ACHN (cell line): ENCODE measurements at places on chromosomes 6 and 20.
A peak's percentile ranks its signal among the peaks of the same experiment; 100 is the strongest.

DNA sequence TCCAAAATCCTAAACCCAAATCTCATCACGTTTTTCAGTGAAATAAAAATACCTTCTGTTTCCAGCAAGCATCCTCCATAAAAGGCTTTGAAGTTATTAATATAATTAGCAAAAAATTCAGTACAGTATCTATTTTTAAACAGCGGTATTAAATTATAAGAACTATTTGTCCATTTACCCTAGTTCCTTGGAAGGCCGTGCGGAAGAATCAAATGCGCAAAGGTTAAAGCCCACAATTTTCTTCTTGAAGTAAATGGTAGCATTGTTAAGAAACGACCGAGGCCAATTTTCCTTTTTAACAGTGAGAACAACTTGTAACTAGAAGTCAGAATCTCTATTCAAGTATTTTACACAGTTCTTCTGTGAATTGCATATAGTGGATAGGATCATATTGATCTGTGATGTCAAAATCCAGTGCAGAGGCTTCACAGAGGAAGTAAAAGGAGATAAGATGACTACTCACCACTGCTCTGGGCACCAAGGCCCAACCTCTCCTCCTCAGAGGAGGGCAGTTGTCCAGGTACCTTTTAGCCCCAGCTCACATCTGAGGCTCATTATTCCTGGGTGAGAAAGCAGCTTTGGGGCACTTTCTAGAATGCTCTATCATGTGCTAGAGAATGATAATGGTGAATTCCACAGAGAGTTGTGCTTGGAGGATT is 36.3 kb downstream of the TNFAIP3 start:
- DNase-seq, result no peak

DNA sequence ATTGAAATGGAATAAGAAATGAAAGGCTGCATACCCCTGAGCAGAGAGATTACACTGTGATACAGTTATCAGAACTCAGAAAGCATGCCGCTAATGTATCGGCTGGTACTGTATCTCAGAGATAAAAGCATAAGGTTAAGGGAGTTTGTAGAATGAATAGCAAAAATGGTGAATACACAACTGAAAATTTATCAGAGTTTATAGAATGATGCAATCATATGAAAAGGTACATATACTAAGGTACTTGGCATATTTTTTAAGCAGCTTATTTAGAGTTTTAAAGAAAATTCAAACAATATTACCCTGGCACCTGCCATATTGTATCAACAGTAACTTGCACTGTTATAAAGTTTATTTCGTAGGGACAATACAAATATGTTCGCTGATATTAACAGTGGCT is 364.0 kb downstream of the PHF3 start:
- DNase-seq, result no peak

DNA sequence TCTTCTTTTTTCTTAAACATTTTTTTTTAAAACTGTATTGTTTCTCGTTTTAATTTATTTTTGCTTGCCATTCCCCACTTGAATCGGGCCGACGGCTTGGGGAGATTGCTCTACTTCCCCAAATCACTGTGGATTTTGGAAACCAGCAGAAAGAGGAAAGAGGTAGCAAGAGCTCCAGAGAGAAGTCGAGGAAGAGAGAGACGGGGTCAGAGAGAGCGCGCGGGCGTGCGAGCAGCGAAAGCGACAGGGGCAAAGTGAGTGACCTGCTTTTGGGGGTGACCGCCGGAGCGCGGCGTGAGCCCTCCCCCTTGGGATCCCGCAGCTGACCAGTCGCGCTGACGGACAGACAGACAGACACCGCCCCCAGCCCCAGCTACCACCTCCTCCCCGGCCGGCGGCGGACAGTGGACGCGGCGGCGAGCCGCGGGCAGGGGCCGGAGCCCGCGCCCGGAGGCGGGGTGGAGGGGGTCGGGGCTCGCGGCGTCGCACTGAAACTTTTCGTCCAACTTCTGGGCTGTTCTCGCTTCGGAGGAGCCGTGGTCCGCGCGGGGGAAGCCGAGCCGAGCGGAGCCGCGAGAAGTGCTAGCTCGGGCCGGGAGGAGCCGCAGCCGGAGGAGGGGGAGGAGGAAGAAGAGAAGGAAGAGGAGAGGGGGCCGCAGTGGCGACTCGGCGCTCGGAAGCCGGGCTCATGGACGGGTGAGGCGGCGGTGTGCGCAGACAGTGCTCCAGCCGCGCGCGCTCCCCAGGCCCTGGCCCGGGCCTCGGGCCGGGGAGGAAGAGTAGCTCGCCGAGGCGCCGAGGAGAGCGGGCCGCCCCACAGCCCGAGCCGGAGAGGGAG is 580 bp downstream of the VEGFA start:
- DNase-seq, result peak; percentile 62

DNA sequence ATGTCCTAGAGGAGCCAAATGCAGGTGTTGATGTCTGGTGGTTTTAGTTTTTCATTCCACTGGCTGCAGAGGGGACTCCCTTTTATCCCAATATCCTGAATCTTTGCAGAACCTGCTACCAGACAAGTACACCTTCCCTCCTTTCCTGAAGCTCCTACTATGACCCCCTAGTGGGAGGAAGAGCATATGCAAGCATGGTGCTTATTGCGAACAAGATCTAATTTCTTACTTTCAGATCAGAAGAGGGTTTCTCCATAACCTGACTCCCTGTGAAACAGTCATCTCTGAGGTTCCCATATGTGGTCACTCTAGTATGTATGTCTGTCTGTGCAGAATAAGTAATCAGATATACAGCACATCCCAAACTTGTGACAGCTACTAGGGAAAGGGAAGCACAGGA is 277.2 kb downstream of the ARHGAP18 start:
- DNase-seq, result no peak

DNA sequence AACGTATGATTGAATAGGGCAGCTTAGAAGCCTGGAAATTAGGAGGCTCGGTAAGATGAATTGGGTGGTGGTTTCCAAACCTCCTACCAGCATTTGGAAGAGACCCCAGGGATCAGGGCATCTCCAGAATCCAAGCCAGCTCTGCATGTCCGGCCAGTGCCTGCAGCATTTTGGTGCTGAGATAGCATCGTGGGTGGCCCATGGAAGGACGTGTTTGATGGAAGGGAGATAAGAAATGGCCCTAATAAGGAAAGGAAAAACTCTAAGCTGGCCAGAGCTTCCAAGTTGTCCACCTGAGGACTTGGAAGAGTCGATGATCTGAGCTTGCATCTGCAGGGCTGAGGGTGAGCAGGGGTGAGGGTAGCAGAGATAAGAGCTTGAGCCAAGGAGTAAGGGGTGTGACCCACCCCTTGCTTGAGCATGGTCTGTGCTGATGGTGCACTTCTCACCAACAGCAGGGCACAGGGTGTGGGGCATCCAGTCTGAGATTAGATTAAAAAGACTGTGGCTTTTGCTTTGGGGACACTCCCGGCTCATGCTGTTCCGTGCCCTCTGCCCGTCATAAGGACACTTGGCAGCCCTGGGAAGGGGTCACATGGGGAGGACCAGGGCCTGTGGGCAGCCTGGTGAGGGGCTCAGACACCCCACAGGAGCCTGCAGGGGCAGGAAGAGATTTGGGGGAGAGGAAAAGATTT is 213.2 kb downstream of the ERMARD start:
- DNase-seq, result no peak

DNA sequence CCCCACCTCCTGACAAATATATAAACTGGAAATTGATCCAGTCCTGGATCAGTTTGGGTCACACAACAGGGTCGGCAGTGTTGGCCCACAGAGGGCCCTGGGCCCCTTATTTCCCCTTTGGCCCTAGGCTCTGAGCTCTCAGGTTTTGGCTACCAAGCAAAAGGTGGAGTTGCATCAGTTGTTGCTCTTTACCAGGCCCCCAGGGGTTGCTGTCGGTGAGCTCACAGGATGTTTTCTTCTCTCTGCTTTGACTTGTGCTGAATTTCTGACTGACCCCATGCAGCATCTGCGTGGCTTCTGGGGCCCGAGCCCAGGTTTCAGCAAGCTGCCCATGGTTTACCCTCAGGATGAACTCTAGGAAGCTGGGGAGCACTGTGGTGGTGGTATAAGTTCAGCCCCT is 44.6 kb downstream of the PPARD start:
- no peak for DNase-seq

DNA sequence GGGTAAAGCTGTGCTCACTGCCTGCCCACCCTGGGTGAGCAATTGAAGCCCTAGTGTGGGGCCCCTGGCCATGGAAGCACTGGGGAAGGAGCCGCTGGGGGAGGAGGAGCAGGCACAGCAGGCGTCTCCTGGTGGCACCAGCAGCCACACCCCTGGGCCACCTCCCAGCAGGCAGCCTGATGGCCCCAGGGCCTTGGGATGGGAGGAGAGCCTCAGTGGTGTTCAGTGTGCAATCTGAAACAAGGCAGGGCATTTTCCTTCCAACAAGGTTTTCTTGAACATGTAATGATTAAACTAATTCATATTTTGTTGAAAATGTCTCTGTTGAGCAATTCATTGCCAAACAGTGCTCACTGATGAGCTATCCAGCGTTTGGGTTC is 151.0 kb downstream of the ZDHHC14 start:
- DNase-seq, result no peak

DNA sequence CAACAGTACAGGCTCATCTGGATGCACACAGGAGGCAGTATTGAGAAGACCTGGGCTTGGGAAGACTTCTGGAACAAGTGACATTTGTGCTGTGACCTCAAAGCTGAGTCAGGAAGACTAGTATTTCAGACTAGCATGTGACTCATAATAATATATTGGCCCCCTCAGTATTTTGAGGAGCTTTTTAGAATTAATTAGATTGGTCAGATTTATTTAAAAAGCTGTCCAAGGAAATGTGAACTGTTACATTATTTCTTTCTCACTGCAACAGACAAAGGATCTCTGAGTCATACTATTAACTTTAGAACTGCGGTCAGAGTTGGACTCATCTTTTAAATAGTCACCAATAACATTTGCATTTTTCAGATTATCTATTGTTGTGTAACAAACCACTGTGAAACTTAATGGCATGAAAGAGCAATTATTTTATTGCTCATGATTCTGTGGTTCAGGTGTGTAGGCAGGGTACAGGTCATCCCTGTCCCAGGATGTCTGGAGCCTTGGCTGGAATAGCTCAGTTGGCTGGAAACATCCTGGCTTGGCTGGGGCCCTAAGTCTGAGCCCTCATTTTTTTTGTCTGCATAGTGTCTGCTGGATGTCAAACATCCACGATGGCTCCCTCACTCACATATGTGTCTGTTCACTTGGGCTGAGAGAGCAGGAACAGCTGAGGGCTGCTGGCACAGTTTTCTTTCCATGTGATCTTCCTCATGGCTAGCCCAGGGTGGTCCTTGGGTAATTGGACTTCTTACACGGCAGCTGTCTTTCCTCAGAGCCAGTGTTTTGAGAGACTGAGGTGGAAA is 46.9 kb downstream of the MAP3K4 start:
- DNase-seq, result peak; percentile 78

GRCh38 chr6:147287869-147288271 is 83.7 kb downstream of the STXBP5 start:
- peak; percentile 54 for DNase-seq

DNA sequence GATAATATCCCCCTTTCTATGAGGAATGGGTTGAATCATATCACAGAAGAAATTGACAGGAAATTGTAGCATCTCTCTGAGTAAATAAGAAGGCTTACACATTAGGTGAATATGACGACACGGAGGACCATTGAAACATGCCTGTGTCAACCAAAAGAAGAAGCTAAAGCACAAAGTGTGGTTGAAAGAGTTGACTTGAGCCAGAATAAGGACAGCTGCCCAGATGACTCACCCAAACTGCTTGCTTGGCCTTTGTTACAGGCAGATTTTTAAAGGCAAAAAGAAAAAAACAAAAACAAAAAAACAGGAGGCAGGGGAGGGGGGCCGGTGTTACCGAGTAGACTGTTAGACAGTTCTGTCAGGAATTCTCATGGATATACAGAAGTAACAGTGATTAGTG is 129.8 kb upstream of the EDN1 start:
- DNase-seq, result no peak

- no peak for DNase-seq
These were observed 35.7 kb upstream of the SCUBE3 start for GRCh38 chr6:35178012-35178411.

GRCh38 chr6:4972438-4972837 is 31.4 kb downstream of the RPP40 start:
- no peak for DNase-seq

DNA sequence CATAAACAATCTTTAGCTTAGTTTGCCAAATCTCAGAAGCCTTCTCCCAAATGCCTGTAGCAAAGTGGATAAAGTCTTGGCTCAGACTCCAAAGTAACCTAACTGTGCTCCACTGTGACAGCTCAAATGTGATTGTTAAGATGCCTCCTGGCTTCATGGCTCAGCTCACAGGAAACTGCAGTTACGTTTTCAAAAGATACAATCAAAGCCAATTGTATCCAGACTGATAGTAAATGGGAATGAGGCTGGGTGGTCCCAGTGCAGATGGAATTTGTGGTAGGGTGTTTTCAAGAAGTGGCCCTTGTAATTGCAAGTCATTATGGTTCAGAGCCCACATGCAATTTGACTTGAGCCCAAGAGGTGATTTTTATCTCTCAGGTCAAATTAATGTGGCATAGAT is 151.2 kb upstream of the TAB2 start:
- DNase-seq, result no peak

DNA sequence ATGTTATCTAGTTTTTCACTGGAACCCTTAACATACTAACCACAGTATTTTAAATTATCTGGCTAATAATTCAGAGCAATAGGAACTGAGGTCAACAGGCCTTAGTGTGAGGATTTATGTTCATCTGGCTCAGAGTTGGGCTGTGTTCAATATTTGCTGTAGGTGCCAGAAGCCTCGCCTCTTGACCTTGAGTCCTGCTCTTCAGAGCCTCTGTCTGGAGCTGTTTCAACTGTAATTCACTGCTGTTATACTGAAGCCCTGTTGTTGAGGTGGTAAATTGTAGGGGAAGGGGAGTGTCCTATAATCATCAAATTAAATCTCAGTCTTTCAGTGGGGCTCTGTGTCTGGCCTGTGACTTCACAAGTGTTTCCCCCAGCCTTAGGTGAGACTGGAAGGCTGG is 184.4 kb downstream of the CDH26 start:
- no peak for DNase-seq

DNA sequence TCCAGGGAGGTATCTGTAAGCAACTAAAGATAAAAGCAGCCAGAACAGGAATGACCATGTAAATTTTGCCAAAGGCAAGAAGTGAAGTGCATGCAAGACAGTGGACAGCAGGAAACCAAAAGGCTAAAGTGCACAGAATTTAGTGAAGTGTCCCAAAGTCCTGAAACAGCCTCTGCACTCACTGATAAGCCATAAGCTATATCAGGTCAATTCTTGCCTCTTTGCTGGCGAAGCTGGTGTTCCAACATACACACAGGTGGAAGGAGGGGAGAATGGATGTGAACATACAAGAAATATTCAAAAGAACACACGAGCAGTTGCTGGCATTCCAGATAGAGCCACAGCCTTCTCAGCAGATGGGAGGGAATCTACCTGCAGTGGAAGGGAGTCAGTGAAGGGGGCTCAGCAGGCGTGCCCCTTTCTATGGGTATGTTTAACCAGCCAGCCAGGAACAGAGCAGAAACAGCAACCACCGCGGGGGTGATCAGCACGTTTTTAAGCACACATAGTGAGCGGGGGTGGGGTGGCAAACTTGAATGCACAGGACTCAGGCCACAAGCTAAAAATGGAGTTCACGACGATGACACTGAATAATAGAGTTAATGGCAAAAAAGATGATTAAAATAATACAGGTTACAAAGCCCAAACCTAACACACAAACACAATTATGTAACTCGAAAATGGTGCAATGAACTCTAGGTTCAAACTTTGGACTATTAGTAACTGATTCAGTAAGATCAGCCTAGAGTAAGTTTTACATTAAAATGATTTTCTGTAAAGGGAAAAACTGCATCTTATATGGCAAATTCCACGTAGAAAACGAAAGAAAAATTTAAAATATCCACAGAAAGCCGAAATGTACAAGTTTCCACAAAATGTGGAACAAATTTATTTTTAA is 1.2 kb downstream of the ECI2 start:
- no peak for DNase-seq
